Fibroblast of lung (primary cell): ENCODE measurements at places on chromosomes 6 and 20.
A peak's percentile ranks its signal among the peaks of the same experiment; 100 is the strongest.

- peak; percentile 15 for DNase-seq
These were observed 5.2 kb downstream of the INSM1 start for GRCh38 chr20:20373091-20373571.

GRCh38 chr6:157981395-157982101, at the start of gene SYNJ2:
Gene SYNJ2 (plus strand): TSS chr6:157981863. CDS start chr6:157981962, 99 bp downstream.
- peak; percentile 85 for DNase-seq

DNA sequence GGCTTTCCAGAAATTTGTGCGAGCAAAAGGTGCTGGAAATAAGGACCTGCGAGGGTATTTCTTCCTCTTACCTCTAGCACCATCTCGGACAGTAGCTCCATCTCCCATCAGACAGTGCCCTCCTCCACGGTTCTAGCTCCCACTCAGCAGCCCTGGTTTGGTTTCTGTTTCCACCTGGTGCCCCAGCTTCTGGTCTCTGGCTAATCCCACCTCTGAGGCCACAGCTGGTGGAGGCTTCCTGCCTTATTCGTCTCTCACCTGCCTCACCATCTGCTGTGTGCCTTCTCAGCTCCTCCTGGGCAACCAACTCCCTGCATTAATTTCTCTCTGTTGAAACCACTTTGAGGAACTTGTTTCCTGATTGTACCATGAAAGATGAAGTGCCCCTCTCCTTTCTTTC, 162.4 kb upstream of the CDYL start:
- no peak for DNase-seq

DNA sequence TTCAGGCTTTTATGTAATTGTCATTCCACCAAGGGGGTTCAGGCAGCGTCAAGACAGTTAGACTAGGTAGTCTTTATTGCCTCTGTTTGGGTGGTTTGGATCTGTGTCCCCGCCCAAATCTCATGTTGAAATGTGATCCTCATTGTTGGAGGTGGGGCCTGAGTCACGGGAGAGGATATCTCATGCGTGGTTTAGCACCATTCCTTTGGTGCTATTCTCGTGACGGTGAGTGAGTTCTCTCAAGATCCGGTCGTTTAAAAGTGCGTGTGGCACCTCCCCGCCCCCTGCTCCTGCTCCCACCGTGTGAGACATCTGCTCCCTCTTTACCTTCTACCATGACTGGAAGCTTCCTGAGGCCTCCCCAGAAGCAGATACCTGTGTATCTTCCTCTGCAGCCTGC, 51.3 kb upstream of the FOXC1 start:
- DNase-seq: peak; percentile 14

- DNase-seq: no peak
These were observed 256.6 kb downstream of the C6orf118 start for GRCh38 chr6:165052561-165053480.

DNA sequence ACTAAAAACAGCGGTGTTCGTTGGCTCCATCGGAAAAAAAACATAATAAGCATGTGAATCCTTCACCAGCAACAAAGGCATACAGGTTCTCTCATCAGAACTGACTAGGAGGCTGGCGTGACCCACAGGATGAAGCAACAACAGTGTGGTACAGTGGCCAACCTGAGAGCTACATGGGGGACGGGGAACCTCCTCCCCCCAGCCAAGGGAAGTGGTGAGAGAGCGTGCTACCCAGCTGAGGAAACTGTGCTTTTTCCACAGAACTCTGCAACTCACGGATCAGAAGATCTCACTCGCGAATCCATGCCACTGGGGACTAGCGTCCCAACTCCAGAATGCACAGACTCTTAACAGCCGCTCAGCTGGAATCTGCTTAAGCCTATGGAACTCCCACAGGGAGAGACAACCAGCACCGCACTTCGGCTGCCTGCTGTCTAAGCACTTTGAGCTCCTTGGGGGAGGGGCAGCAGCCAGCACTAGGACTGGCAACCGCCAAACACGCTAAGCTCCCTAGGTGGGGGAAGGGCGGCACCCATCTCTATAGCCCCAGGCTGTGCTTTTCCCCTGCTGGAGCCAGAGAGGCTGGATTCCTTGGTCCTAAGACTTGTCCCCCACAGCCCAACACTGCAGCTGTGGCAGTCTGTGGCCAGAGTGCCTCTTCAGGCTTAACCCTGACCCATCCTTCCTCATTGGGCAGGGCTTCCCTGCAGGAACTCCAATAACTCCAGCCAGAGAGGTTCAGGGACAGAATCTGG, 538.3 kb upstream of the BTBD3 start:
- DNase-seq: no peak

DNA sequence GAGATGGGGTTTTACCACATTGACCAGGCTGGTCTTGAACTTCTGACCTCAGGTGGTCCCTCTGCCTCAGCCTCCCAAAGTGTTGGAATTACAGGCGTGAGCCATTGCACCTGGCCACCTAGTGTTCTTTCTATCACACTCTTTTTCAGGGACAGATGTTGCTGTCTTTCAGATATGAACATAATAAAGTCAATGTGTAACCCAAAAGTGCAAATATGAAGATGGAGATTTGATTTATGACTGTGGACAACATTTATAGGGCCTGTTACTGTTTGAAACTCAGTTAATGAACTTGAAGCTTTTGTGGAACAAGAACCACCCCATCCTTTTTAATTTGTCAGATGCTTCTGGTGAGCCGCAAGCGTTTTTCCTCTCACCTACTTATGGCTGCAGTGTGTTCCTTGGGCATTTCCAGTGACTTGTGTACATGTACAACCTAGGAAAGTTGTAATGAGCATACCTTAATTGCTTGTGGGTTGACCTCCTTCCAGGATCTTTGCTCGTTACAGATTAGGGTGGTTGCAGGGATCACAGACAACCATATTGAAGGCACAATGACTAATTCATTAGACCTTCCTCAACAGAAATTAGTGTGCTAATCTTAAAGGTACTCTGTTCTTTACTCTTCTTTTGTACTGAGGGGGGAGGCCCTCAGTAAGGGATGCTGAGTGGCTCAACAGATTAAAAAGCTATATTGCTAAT, 6.8 kb downstream of the TBPL1 start:
- peak; percentile 20 for DNase-seq

- no peak for DNase-seq
These were observed 207.9 kb upstream of the SULF2 start for GRCh38 chr20:47993035-47993755.

DNA sequence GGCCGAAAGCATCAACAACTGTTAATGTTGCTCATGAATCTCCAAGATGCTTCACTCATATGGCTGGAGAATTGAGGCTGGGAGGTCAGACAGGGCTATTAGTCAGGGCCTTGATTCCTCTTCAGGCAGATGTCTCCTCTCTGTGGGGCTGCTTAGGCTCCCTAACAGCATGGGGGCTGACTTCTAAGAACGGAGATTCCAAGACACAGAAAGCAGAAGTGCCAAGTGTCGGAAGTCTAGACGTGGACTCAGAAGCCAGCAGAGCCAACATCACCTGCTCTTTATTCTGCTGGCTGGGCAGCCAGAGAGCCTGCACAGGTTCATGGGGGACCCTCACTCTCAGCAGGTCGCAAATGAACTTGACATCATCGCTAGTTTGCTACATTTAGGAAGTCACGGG, 279.8 kb downstream of the CDH26 start:
- DNase-seq: no peak

DNA sequence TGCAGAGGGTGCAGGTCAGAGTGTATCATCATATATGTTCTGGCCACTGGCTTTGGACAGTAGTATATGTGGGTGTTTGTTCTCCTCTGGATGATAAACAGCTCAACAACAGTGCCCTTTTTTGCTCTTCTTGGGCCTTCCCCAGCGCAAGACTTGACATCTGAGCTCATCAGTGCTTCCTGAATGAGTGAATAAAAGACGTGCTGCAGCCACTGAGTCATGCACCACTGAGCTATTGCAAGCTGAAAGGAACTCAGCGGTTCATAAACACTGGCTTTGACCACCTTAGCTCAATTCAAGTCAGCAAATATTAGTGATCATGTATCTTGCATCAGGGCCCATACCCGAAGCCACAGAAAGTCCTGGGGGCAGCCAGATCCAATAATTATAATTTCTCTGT, 105.3 kb upstream of the KCNG1 start:
- DNase-seq: peak; percentile 92

DNA sequence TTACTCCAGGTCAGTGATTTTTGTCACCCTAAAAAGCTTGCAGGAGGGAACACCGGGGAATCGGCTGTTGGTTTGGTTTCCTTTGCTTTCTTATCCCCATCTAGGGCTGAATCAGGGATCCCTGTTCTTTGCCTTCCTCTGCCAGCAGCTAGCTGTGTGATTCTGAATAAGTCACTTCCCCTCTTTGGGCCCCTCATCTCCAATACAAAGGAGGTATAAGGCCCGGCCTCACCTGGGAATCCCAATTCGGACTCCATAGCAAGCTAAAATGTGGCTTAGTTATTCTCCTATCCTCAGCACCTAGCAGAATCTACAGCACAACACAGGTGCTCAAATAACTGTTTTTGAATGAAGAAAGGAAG, 18.5 kb upstream of the ARMC12 start:
- DNase-seq: no peak

- DNase-seq: peak; percentile 38
These were observed 65.8 kb downstream of the HMGN3 start for GRCh38 chr6:79168695-79168980.

DNA sequence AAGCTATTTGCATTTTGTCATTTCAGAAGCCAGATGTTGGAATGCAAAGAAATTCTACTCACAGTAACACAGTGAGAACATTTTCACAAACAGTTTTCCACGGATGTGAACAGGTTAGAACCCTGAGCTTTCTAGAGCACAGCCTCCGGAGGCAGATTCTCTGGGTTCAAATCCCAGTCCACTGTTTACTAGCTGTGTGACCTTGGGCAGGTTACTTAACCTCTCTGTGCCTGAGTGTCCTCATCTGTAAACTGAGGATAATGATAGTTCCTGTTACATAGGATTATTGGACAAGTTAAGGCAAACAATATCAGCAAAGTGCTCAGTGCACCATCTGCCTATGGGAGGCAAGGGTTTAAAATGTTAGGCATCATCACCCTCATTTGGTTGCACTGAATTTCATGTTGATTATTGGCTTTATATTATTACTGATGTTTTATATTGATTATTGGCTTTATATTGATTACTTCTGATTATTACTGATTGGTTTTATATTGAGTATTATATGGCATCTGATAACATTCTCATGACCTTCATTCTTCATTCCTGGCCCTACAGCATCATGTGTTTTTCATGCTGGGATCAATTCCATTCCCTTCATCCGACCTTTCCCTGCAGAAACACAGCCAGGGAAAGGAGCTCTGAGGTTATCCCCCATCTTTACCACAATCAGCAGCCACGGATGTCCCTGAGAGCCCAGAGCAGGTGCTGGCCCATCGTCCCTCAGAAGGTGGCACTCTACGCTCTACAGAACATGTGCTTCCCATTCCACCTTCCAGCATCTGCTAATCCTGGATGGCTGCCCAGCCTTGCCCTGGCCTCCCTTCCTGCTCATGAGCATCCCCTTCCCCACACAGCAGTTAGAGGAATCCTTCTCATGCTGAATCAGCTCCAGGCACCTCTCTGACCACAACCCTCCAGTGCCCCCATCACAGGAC, 283.1 kb downstream of the PREX1 start:
- no peak for DNase-seq

DNA sequence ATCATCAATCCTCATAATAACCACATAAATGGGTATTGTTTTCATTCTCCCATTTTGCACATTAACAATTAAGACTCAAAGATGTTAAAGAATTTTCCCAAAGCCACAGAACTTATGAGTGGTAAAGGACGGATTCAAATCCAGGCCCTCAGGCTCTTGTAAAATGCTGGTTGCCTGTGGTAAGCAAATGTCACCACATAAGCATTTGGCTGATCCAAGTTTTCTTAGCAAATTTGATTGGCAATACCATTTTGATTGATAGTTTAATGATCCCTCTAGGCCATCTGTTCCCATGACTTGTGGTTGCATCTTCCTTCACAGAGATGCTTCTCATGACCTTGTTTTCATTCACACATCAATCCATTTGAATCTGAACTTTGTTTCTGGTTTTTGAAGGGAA, 252.0 kb upstream of the RIN2 start:
- no peak for DNase-seq

- DNase-seq: no peak
These were observed 153.7 kb upstream of the TSHZ2 start for GRCh38 chr20:52818491-52818890.

GRCh38 chr6:43949551-43949991, 177.7 kb downstream of the MRPL14 start:
- peak; percentile 39 for DNase-seq

DNA sequence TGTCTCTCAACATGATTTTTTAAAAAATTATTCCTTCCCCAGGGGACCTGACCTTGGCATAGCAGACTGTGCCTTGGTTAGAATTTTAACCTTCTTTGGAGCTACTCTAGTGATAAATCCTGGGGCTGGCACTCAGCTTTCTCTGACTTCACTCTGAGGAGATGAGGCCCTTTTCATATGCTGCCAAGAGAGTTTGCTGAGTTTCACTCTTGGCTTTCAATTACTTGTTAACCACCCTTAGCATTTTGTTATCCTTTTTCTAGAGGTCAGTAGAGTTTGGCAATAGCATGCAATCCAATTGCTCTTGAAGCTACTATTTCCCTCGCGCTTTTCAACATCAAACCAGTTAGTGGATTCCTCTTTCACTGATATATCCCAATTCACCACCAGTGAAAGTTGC, 920.3 kb downstream of the EYS start:
- peak; percentile 11 for DNase-seq

DNA sequence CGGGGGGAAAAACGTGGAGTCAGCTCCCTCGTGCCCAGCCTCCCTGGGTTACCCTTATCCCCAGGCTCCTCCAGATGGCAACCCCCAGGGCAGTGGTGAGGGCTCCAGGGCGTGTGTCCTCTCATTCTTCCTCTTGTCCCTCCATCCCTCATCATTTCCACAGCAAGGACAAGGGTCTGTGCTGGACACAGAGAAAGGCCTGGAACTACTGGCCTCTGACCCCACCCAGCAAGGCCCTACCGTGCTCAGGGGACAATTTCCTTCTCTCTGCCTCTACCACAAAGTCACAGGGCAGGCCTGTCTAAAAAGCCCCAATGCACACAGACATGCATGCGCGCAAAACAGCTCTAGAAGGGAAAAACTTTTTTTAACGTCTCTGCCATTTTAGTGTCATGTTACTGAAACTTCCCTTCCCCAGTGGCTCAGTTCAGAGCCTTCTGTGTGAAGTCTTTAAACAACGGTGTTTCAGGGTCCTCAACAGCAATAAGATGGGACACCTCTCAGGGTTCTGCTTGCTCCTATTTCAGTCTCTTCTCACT, 1.1 kb upstream of the SLC35B2 start:
- DNase-seq: no peak

DNA sequence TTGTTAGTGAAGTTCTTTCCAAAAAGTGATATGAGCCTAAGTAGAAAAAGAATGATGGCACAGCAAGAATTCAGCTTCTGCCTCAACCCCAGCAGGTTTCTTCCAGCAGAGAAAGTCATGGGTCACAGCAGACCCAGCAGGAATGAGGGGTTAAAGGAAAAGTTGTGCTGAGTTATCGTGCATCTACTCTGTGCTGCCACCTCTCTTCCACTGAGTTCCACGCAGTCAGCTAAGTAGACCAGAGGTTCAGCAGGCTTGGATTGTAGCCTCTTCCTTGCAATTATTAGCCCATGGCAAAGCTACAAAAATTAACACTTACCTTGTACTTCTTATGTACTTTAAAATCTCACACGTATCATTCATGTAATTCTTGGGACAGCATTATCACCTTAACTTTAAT, 510.8 kb downstream of the PTPRT start:
- DNase-seq: no peak
